Activated CD8-positive, alpha-beta memory T cell treated with anti-CD3 and anti-CD28 coated beads for 1 hour (primary cell): ENCODE measurements at places on chromosomes 4 and X.

GRCh38 chr4:3615386-3616286 lies 83.4 kb upstream of the LRPAP1 start:
- DNase-seq, result no peak

DNA sequence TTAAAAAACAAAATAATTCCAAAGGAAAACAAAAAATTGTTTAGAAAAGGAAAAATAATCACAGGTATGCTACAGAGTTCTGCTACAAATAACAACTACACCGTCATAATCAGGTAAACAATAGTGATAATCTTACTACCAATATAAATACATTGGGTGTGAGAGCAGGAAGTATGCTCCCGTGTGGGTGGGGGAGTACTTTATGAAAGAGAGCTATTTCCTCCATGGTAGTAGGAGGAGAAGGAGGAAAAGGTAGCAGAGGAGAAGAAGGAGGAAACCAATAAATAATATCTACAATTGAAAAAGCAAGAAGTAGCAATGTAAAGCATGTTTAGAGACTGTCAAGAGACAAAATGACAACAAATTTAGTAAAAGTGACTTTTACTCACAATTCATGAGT lies 35.1 kb downstream of the TEC start:
- no peak for DNase-seq

GRCh38 chr4:183639291-183639690 lies 19.7 kb downstream of the RWDD4 start:
- no peak for DNase-seq

DNA sequence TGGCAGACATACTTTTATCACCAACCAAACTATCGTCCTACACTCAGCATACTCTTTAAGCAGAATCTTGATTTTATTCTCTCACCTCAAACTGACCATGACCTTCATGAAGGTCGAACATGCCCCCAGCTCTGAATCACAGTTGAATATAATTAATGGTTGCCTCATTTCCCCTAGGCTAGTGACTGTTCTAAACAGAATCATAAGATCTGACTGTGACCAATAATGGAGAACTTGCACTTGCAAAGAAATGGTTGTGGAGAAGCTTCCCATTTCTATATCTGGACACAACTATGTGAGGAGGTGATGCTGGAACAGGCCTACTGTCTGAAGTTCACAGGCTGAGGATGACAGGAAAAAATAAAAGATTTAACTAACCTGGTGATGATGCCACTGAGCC lies 85.1 kb downstream of the PDGFC start:
- no peak for DNase-seq

- no peak for DNase-seq
These were observed 53.0 kb downstream of the PTCHD1 start for GRCh38 chrX:23387550-23388184.

DNA sequence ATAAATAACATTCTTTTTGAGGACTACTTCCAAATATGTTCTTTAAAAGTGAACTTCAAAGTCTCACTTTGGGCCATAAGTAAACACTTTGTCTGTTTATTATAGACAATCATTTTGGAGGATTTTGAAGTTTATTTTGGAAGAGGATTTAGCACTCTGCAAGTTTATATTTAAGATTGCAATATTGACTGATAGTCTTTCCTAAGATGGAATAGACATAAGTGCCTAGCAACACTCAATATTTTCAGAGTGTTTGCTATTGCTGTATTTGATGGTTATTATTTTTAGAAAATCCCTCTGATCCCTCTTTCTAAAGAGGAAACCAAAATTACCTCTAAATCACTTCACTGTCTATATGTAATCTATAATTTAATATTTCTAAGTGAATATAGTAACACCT lies 42.8 kb upstream of the MAD2L1 start:
- no peak for DNase-seq

- no peak for DNase-seq
These were observed 13.9 kb upstream of the PRDM8 start for GRCh38 chr4:80183250-80184052.
